B cell (primary cell): ENCODE measurements at places on chromosomes 4 and X.
A peak's percentile ranks its signal among the peaks of the same experiment; 100 is the strongest.

GRCh38 chrX:119150163-119151050 lies 22.8 kb upstream of the KIAA1210 start:
- no peak for DNase-seq
- no peaks in the 10 kb centered on the region for H3K27me3 ChIP-seq
- no peaks in the 10 kb centered on the region for H3K4me1 ChIP-seq
- no peak overlapping the region for H3K4me3 ChIP-seq

- no peak for DNase-seq
- no peaks in the 10 kb centered on the region for H3K36me3 ChIP-seq
- H3K27me3 ChIP-seq: no peaks in the 10 kb centered on the region
- no peak overlapping the region for H3K4me3 ChIP-seq
Measured at GRCh38 chrX:9459186-9459748, 5.6 kb upstream of the TBL1X start.

GRCh38 chr4:67019686-67020437 lies 525.4 kb downstream of the CENPC start:
- H3K27me3 ChIP-seq: no peaks in the 10 kb centered on the region
- DNase-seq: no peak
- no peaks in the 10 kb centered on the region for H3K4me1 ChIP-seq
- no peaks in the 10 kb centered on the region for H3K36me3 ChIP-seq
- no peak overlapping the region for H3K4me3 ChIP-seq

DNA sequence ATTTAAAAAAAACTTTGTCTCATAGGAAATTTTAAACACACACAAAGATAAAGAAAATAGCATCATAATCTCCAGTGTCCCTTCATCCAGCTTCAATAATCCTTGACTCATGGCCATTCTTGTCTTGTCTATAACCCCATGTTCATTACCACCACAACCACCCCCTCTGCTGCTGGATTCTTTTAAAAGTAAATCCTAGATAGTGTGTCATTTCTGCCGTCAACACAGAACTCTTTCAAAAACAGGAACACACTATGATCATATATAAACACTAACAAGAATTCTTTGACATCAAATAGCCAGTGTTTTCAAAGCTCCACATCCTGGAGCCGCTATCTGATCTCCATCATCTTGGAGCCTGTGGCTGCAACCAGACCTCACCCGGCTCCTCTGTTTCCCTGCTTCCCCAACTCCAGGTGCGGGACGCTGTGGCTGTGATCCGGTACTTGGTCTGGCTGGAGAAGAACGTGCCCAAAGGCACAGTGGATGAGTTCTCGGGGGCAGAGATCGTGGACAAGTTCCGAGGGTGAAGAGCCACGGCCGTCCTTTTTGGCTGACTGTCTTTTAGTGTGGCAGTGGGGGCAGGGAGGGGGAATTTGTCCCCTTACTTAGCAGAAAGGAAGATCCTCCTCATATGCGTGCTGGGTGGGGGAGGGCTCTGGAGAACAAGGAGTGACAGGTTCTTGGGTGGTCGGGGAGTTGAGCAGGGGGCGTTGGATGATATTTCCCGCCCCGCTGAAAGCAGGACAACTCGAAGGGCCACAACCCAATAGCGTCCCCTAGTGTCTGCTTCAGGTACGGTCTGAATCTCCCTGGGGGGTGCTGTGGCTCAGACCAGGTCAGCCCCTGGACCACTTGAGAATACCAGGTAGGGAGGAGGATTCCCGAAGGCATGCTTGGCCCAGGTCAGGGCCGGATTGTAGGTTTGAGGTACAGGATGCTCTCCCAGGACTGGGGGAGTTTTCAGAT lies 15.6 kb downstream of the XPNPEP2 start:
- no peaks in the 10 kb centered on the region for H3K27me3 ChIP-seq
- no peak overlapping the region for H3K4me3 ChIP-seq
- no peak for DNase-seq
- peaks cover 52% of the 10 kb centered on the region for H3K4me1 ChIP-seq
- H3K36me3 ChIP-seq: no peaks in the 10 kb centered on the region

GRCh38 chrX:65690057-65690855 lies 22.8 kb downstream of the MSN start:
- peak overlapping the region; percentile 83 for H3K27ac ChIP-seq
- peaks cover 99% of the 10 kb centered on the region for H3K4me1 ChIP-seq
- H3K36me3 ChIP-seq: no peaks in the 10 kb centered on the region
- H3K27me3 ChIP-seq: no peaks in the 10 kb centered on the region
- H3K4me3 ChIP-seq: no peak overlapping the region

- H3K4me3 ChIP-seq: no peak overlapping the region
- H3K27ac ChIP-seq: no peak overlapping the region
- no peaks in the 10 kb centered on the region for H3K27me3 ChIP-seq
- DNase-seq: no peak
- peaks cover 24% of the 10 kb centered on the region for H3K36me3 ChIP-seq
Measured at GRCh38 chr4:36138220-36138619, 106.1 kb downstream of the ARAP2 start.

- H3K4me1 ChIP-seq: no peaks in the 10 kb centered on the region
- H3K4me3 ChIP-seq: no peak overlapping the region
- H3K27me3 ChIP-seq: no peaks in the 10 kb centered on the region
- H3K36me3 ChIP-seq: peaks cover 1% of the 10 kb centered on the region
- no peak for DNase-seq
Measured at GRCh38 chrX:15820106-15821073, 30.1 kb downstream of the ZRSR2 start.

- H3K27ac ChIP-seq: no peak overlapping the region
- H3K4me1 ChIP-seq: no peaks in the 10 kb centered on the region
- H3K36me3 ChIP-seq: no peaks in the 10 kb centered on the region
- no peaks in the 10 kb centered on the region for H3K27me3 ChIP-seq
- H3K4me3 ChIP-seq: no peak overlapping the region
- no peak for DNase-seq
Measured at GRCh38 chr4:104385713-104386112, 109.0 kb downstream of the CXXC4 start.

DNA sequence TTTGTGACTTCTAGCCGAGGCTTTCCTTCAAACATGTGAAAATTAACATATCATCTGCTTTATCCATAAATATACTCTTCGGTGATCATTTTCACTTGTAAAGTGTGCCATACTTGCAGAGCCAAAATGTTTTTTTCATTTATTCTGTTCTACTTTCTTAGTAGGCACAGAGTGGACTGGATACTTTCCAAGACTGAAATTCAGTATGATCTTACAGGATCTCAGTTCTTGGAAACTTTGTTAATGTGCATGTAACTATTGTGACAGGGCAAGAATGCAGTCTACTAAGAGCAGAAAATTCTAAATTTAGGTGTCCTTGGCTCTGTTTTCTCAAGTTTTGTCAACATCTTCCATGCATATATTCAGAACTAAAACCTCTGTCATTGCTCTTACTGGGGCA lies 284.9 kb downstream of the TEX13A start:
- H3K27ac ChIP-seq: no peak overlapping the region
- no peak for DNase-seq
- no peaks in the 10 kb centered on the region for H3K4me1 ChIP-seq
- no peaks in the 10 kb centered on the region for H3K27me3 ChIP-seq

DNA sequence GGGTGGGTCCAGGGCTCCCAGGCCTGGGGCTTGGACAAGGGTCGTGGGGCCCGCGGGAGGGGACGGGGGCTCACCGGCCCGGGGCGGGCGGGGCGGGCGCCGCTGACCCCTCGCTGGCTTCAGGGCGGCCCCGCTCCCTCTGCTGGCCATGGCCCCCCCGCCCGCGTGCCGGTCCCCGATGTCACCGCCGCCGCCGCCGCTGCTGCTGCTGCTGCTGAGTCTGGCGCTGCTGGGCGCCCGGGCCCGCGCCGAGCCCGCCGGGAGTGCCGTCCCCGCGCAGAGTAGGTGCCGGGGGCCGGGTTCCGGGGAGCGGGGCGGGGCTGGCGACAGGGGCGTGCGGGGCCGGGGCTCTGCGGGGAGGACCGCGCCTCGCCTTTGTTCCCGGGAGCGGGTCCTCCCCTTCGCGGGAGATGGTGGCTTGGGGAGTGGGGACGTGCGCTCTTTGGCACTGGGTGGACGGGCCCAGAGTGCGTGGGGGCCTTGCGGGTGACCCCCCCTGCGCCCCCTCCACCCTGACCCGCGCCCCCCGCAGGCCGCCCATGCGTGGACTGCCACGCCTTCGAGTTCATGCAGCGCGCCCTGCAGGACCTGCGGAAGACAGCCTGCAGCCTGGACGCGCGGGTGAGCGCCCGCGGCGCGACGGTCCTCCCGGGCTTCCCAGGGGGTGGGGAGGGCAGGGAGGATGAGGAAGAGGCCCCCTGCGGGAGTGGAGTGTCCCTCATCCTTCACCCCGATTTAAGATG lies 16.8 kb upstream of the NAT8L start:
- no peaks in the 10 kb centered on the region for H3K27me3 ChIP-seq
- DNase-seq: peak; percentile 51
- peak overlapping the region; percentile 69 for H3K4me3 ChIP-seq
- peaks cover 9% of the 10 kb centered on the region for H3K4me1 ChIP-seq
- H3K27ac ChIP-seq: no peak overlapping the region

DNA sequence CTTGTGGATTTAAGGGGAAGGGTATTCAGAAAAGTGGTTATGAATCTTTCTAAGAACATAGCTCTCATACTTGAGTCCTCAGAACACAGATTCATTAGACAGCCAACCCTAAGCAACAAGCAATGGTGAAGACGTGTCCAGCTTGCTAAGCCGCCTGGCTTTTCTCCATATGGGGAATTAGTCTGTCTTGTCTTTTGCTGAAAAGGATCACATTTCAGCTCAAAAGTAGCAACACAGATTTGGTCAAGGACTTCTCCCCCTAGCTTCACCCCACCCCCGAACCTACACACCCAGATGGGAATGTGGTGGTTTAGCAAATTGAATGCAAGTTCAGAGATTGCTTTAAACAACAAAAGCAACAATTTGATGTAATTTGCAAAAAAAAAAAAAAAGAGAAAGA lies 103.3 kb upstream of the RASGEF1B start:
- no peak overlapping the region for H3K27ac ChIP-seq
- peaks cover 22% of the 10 kb centered on the region for H3K4me1 ChIP-seq
- H3K27me3 ChIP-seq: no peaks in the 10 kb centered on the region
- DNase-seq: no peak
- no peak overlapping the region for H3K4me3 ChIP-seq

- H3K4me1 ChIP-seq: peaks cover 10% of the 10 kb centered on the region
- H3K27me3 ChIP-seq: no peaks in the 10 kb centered on the region
- peak; percentile 10 for DNase-seq
Measured at GRCh38 chrX:70139736-70140135, 6.5 kb downstream of the IGBP1 start.

DNA sequence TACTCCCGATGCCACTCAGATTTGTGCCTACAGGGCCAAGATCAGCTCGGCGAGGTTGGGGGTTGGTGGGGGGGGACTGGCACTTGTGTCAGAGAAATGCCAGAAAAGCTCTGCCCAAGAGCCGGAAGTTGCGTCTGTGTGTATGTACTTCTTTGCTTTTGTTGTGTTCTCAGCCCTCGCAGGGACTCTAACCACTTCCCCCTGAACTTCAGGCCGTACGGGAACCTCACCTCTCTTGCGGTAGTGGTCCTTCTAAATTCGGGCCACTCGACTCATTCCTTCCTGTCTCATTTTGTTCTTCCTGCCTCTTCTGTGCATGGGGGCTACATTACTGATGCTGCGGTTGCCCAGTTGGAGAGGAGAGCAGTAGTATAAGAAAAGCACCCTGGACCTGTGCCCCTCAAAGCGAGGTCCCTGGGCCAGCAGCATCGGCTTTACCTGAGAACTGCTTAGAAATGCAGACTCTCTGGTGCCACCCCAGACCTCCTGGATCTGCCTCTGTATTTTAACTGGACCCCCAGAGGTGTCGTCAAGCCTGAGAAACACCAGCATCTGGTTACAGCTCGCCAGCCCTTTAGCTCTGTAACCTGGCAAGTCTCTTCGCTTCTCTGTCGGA lies 146.3 kb upstream of the RPS6KA3 start:
- H3K4me3 ChIP-seq: peak overlapping the region; percentile 3
- no peaks in the 10 kb centered on the region for H3K27me3 ChIP-seq
- DNase-seq: peak; percentile 68
- peaks cover 19% of the 10 kb centered on the region for H3K4me1 ChIP-seq
- peak overlapping the region; percentile 62 for H3K27ac ChIP-seq

GRCh38 chr4:94290245-94290644 lies 52.4 kb downstream of the HPGDS start:
- no peak overlapping the region for H3K27ac ChIP-seq
- H3K4me3 ChIP-seq: no peak overlapping the region
- H3K36me3 ChIP-seq: peaks cover 11% of the 10 kb centered on the region
- H3K27me3 ChIP-seq: no peaks in the 10 kb centered on the region
- no peaks in the 10 kb centered on the region for H3K4me1 ChIP-seq

DNA sequence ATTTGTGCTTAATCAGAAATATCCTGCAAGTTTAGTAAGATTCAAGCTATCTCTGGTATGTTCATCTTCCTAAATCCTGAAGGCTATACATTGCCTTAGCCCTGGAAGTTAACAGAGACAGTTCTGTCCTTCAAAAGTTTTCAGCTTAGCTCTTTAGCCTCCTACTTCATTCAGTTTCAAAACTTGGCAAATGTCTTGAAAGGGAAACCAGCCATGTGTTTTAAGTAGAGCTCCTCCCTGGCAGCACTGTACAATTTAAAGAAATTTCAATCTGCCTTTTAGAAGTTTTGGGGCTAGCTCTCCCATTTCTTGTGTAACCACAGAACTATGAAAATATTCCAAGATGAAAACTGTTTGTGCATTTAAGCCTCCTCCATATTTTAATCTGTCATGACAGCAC lies 47.0 kb downstream of the FANCB start:
- DNase-seq: no peak
- H3K36me3 ChIP-seq: no peaks in the 10 kb centered on the region
- H3K4me3 ChIP-seq: no peak overlapping the region
- no peaks in the 10 kb centered on the region for H3K4me1 ChIP-seq
- no peak overlapping the region for H3K27ac ChIP-seq
- H3K27me3 ChIP-seq: no peaks in the 10 kb centered on the region

GRCh38 chr4:9847968-9848748 lies 66.7 kb downstream of the DRD5 start:
- no peaks in the 10 kb centered on the region for H3K36me3 ChIP-seq
- no peak overlapping the region for H3K27ac ChIP-seq
- no peaks in the 10 kb centered on the region for H3K27me3 ChIP-seq

GRCh38 chrX:49238735-49239134 lies 3.5 kb downstream of the CCDC22 start:
- H3K36me3 ChIP-seq: peaks cover 14% of the 10 kb centered on the region
- no peak for DNase-seq
- no peak overlapping the region for H3K4me3 ChIP-seq
- peaks cover 25% of the 10 kb centered on the region for H3K4me1 ChIP-seq

DNA sequence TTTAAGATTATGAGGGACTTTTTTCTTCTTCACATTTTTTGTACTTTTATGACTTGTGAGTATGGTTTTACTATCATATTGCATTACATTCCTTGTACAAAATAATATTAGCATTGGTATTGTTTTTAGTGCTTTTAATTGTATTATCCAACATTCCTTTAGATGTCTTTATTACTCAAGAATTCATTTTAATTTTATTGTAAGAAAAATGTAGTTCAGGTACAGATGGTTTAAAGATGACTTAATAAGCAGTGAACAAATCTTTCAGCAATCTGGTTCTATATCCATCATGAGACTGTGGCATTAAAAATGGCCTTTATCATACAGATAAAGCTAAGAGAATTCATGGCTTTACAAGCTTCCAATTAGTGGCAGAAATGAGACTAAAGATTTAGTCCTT lies 191.6 kb downstream of the ANTXR2 start:
- no peaks in the 10 kb centered on the region for H3K4me1 ChIP-seq
- peaks cover 2% of the 10 kb centered on the region for H3K27me3 ChIP-seq
- H3K36me3 ChIP-seq: no peaks in the 10 kb centered on the region
- no peak overlapping the region for H3K27ac ChIP-seq

GRCh38 chr4:2364654-2365053 lies 53.8 kb downstream of the ZFYVE28 start:
- no peak overlapping the region for H3K4me3 ChIP-seq
- H3K27ac ChIP-seq: peak overlapping the region; percentile 54

GRCh38 chr4:172546782-172547181 lies 621.8 kb upstream of the GALNT7 start:
- no peak overlapping the region for H3K27ac ChIP-seq
- H3K27me3 ChIP-seq: no peaks in the 10 kb centered on the region
- no peaks in the 10 kb centered on the region for H3K36me3 ChIP-seq

GRCh38 chr4:108946237-108946636 lies 183.4 kb upstream of the ETNPPL start:
- no peaks in the 10 kb centered on the region for H3K4me1 ChIP-seq
- DNase-seq: no peak
- no peaks in the 10 kb centered on the region for H3K27me3 ChIP-seq
- no peak overlapping the region for H3K4me3 ChIP-seq
